ENCODE measurements at places on chromosomes 1 and 21.

DNA sequence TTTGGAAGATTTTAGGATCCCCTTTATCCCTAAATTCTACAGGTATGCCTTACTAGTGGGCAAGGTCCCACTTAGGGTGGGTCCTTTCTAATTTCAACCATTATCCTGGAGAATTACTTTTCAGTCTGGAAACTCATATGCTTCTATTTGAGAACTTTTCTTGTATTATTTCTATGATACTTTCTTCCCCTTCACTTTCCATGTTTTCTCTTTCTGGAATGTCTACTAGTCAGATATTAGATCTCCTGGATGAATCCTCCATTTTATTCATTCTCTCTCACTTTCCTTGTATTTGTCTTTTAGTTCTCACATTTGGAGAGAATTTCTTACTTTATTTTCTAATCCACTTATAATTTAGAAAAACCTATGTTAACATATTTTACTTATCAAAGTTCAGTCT lies 83.9 kb upstream of the SIPA1L2 start:
- DNase-seq = no peak

- no peak for DNase-seq
Measured at GRCh38 chr21:43600642-43601402, 58.5 kb downstream of the HSF2BP start.

- no peak for DNase-seq
Measured at GRCh38 chr1:216531263-216532239, 108.3 kb upstream of the USH2A start.

DNA sequence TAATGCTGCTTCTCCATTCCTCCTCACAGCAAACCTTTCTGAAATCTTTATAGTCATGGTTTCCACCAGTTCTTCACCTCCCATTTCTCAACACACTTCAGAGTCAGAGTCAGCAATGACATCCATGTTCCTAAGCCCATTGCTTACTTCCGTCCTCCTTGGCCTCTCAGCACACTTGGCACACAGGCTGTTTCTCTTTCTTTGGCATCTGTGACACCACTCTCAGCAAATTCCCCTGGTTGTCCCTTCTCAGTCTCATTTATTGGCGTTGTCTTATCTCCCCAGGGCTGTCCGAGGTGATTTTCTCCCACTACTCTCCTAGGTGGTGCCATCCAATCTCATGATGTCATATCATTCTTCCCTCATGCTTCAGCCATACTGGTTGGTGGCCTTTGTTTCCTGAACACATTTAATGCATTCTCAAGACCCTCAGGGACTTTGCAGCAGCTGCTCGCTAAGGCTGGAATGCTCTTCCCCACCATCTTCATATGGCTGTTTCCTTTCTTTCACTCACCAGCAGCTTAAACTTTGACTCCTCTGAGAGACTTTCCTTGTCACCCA lies 3.3 kb upstream of the LGALS8 start:
- DNase-seq = no peak

GRCh38 chr1:189609167-189609566 lies 868.5 kb downstream of the BRINP3 start:
- no peak for DNase-seq

- DNase-seq = no peak
Measured at GRCh38 chr1:119720866-119721440, 9.2 kb downstream of the PHGDH start.

GRCh38 chr1:145995964-145996432 lies 381 bp downstream of the TXNIP start:
- no peak for DNase-seq

GRCh38 chr1:31154000-31154631 lies 85.6 kb downstream of the NKAIN1 start:
- DNase-seq = no peak

Data from stimulated activated CD8-positive, alpha-beta memory T cell treated with anti-CD3 and anti-CD28 coated beads, Interleukin-2, amount 100 ng/mL, for 1 hour (primary cell).